ENCODE measurements at places on chromosomes 12 and 14. TPM values are rescaled to one million over a fixed set of nuclear protein-coding genes. Genes with fewer than 3 reads are reported as not detected.

Gene C12orf50
- not detected for total RNA-seq

Gene SPSB2
- total RNA-seq, result 3.6 TPM

Gene SLC41A2
- total RNA-seq, result 41.2 TPM

Gene ZNF385A
- total RNA-seq, result 0.77 TPM

Gene PPP1R12A
- total RNA-seq, result 155 TPM

Gene ABCD2
- total RNA-seq, result under 0.01 TPM

Gene GLS2
- total RNA-seq, result under 0.01 TPM

Gene ATP6V1D
- 170 TPM for total RNA-seq

Gene GALNT6
- 3.4 TPM for total RNA-seq

Gene CLEC1B
- not detected for total RNA-seq

Measured in regular cardiac myocyte (primary cell).